ENCODE measurements at places on chromosomes 1 and 21.

DNA sequence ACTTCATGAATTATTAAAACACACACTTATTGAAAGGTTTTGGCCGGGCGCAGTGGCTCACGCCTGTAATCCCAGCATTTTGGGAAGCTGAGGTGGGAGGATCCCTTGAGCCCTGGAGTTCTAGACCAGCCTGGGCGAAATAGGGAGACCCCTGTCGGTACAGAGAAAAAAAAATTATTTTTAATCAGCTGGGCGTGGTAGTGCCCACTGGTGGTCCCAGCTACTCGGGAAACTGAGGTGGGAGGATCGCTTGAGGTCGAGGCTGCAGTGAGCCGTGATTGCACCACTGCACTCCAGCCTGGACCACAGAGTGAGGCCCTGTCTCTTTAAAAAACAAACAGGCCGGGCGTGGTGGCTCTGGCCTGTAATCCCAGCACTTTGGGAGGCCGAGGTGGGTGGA is 1.7 kb downstream of the GABPB2 start:
- no peak for DNase-seq

GRCh38 chr1:229596925-229597699 is 28.8 kb downstream of the TAF5L start:
- peak; percentile 51 for DNase-seq

DNA sequence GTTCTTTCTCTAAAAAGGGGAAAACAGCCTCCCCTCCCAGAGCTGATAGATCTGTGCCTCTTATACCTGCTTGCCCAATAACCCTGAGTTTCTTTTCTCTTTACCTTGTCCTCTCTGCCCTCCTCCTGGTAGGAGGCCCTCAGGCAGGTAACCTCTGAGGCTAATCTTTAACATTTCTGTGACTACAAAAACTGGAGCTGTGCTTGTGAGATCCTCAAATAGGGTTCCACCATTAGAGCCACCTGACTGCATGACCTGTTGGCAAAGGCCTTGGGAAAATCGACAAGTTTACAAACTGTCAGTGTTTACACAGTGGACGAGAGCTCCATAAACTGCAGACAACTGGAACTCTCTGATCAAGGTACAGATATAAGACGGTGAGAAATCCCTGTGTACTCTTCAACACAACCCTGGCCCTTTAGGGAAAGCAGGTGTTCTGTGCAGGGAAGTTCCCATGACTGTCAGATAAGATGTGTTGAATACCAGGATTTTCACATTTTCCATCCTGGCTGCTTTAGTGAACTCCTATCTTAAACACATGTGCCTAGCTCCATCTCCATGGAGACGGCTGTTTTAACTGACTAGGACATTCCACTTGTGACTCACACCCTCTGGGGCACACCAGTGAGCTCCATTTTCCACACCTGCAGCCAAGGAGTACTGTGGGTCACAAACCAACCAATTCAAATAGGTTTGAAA is 38.3 kb downstream of the ECE1 start:
- DNase-seq, result no peak

DNA sequence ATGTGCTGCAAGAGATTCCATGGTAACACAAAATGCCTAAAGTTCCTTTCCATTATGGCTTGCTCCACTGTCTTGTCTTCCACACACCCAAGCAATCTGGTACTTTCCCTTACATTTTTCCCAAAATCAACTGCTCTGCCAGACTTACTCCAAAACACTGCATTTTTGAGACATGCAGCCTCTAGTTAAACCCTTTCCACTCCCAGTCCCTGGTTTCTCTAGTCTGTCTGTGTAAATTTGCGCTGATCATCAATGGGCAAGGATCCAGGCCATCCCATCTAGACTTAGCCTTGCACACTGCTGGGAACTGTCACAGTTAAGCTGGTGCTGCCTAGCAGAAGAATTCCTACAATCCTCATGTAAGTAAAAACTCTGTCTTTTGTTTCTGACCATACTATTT is 47.8 kb downstream of the DAB1 start:
- no peak for DNase-seq

GRCh38 chr1:44557778-44558177 is 116.5 kb downstream of the TMEM53 start:
- DNase-seq, result no peak

- DNase-seq, result peak; percentile 24
Observed at GRCh38 chr1:241513378-241513777, 6.2 kb downstream of the FH start.

DNA sequence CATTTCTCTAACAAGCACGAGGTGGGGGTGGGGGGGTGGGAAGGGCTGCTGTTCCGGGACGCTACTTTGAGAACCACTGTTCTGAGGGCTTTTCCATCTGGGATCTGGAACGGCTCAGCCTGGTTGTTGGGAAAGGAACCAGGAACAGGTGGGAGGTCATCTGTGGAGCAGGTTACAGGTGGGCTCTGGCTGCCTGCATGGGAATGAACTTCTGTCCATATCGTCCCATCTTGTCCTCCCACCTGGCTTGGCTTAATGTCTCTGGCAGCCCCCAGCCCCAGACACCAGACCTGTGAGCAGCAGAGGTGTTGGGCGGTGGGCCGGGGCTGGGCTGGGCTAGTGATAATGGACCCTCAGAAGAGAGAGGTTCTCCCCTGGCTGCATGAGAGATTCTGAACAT is 69.4 kb upstream of the TARDBP start:
- no peak for DNase-seq

- peak; percentile 67 for DNase-seq
Observed at GRCh38 chr1:202009326-202010179, 834 bp upstream of the ELF3 start.

GRCh38 chr1:176051902-176052518 is 155.1 kb downstream of the COP1 start:
- DNase-seq, result peak; percentile 23

DNA sequence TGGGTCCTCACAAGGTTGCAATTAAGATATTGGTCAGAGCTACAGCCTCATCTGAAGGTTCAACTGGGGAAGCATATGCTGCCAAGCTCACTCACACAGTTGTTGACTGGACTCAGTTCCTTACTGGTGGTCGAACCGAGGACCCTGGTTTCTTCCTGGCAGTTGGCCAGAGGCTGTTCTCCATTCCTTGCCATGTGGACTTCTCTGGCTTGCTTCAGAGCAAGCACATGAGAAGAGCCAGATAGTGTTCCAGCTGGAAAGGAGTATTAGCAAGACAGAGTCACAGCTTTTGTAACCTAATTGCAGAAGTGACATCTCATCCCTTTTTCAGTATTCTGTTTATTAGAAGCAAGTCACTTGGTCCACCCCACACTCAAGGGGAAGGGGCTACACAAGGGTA is 23.6 kb downstream of the POU2F1 start:
- peak; percentile 47 for DNase-seq

All from inflammatory macrophage (primary cell).